ENCODE measurements at places on chromosomes 13 and 19.

GRCh38 chr13:53201454-53202225 lies 173.0 kb downstream of the OLFM4 start:
- DNase-seq = no peak

- no peak for DNase-seq
Observed at GRCh38 chr19:4897146-4897545, 5.5 kb downstream of the ARRDC5 start.

- no peak for DNase-seq
Observed at GRCh38 chr19:40908976-40909375, 26.9 kb upstream of the CYP2A7 start.

GRCh38 chr19:38839816-38840582 lies 8.4 kb upstream of the ECH1 start:
- DNase-seq = no peak

DNA sequence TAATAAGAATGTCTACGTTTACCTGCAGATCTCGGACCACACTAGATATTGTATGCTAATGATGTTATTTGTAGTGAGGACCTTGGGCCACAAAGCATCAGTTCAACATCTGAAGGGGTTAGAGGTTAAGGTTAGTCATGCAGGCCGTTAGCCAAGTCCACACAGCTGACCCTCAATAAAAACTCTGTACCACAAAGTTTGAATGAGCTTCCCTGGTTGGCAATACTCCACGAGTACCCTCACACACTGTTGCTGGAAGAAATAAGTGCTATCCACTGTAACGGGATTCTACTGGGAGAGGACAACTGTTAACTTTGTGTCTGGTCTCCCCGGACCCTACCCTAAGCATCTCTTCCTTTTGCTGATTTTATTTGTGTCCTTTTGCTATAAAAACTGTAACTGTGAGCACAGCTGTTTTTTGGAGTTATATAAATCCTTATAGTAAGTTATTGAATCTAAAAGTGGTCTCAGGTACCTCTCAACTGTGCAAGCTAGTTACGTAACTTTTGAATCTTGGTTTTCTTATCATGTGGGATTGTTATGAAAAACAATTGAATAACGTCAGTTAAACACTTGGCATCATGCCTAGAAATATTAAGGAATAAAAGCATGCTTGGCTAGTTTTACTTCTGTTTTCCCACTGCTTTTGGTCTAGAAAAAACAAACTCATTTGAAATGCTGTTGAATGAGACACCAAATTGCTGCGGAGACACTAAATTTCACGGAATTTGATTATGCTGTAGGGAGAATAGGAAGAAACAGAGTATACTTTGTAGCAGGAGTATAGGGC lies 181.5 kb downstream of the DNAJC3 start:
- DNase-seq = no peak

DNA sequence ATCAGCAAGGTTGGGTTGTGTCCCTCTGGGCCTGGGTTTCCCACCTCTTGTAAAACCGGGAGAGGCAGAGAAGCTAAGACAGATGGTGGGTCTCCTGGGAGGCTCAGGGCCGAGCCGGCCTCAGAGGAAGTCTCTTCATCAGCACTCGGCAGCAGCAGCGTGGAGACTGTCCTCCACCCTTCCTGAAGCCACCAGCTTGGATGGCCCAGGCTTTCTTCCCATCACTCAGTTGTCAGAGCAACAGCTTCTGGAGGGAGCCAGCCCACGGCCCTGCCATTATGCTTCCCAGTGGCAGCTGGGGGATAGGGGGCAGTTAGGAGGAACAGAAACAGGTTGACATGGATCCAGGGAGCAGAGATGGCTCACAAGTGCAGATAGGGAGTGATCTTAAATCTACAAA lies 191.0 kb downstream of the KATNAL1 start:
- DNase-seq = no peak

DNA sequence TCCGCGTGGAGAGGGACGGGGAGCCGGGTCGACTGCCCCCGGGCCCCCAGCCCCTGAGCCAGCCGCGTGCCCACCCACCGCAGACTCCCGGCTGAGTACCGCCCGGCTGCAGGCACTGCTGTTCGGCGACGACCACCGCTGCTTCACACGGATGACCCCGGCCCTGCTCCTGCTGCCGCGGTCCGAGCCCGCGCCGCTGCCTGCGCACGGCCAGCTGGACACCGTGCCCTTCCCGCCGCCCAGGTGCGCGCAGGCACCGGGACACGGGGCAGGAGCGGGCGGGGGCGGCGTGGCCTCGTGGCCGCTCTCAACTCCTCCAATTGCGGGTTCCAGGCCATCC lies 1.6 kb downstream of the AMH start:
- DNase-seq = no peak

DNA sequence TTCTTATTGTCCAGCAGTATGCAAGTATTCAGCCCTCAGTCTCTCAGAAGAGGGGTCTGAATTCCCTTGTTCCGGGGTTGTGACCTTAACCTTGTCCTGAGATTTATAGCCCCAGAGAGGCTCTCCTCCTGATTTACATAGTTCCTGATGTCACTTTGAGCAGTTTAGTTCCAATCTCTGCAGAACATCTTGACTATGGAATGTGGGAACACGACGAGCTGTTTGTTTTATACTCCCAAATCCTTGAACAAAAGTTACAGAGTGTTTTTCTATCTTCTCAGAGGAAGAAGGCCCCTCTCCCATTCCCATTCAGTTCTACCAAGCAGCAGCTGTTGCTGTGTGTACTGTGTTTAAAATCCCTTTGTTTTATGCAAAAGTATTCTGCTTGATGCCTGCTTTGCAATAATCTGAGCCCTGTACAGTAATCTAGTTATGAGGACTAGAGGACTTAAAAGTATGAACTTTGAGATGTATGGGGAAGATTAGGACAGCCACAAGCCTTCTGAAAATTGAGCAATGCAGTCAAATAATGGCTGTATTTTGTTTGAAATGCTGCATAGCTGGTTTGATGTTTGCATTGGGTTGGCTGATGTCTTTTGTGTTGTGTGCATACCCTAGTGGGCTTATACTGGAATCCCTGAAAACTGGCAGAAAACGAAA lies 74.7 kb downstream of the KL start:
- no peak for DNase-seq

GRCh38 chr13:95708391-95708774 lies 31.4 kb downstream of the DNAJC3 start:
- DNase-seq = no peak

DNA sequence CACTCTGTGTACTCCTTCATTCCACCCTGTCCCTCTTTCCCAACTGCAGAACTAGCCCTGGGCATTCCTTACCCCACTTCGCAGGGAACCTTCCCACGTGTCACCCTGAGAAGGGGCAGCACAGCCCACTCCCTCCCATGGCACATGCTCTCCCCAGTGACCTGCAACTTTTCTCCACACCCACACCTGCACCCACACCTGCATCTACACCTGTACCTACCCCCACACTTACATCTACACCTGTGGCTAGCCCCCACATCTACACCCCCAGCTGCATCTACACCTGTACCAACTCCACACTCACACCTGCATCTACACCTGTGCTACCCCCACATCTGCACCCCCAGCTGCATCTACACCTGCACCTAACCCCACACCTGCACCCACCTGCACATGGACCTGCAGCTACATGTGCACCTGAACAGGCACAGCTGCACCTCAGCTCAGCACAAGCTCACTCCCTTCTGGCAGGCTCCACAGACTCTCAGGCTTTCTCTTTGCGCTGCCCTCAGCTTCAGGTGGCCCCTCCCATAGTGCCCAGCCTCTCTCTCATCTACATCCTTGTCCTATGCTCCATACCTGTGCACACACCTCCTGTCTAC lies 234.1 kb downstream of the TUBA3C start:
- no peak for DNase-seq

Measured in amygdala (tissue), 56 donors.